Femur (tissue), 1 donor: ENCODE measurements at places on chromosomes 3 and 15.

- no peak for DNase-seq
Measured at GRCh38 chr3:178684881-178685590, 148.8 kb downstream of the KCNMB2 start.

- DNase-seq = no peak
Measured at GRCh38 chr3:30737743-30738499, 131.5 kb downstream of the TGFBR2 start.

- no peak for DNase-seq
Measured at GRCh38 chr15:74826921-74827320, 494 bp downstream of the CPLX3 start.

- no peak for DNase-seq
Measured at GRCh38 chr3:13074006-13074375, 762 bp upstream of the IQSEC1 start.

GRCh38 chr3:177341736-177342419, 144.6 kb upstream of the TBL1XR1 start:
- DNase-seq = no peak

- DNase-seq = no peak
Measured at GRCh38 chr3:134340362-134340981, 33.8 kb downstream of the AMOTL2 start.

DNA sequence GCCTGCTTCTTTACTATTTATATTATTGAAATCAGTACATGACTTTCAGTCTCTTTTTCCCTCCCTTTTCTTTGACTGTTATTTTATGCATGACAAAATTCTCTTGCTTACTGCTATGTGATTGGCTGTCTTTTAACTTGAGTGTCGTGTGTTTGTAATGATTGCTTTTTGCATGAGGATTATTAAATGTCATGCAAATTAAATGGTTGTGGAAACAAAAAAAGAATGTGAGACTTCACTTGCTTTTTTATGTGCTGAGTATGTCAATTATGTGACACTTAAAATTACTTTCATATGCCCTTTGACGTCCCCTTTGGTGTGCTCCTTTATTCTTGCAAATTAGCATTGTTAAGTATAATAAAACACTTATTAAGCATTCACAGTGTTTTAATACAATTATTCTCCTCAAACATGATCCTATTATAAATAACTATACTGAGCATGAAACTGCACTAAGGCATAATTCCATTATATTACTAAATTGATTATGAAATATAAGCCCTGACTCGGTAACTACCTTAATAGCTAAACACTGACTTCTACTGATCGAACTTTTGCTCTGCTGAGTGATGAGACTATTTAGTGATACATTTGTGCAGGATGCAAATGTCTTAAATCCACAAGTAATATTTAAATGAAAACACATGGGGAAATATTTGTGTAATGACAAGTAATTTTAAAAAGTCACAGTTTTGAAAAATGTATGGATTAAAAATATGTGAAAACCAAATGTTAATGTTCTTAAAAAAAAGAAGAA, 401.7 kb downstream of the NLGN1 start:
- DNase-seq = no peak

DNA sequence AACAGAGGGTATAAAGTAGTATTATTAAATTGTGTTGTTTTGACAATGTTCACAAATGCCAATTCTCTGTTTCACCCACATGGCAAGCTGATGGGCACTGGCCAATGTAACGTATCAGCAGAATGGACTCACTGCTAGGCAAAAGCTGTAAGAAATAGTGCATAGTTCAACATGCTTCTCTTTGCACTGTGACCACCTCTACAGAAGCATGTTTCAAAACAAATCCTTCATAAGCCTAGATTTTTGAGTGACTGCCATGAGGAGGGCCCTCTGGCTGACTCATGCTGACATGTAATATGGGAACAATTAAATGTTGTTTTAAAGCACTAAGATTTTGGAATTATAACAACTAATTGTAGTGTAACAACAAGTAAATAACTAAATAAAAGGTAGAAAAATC, 3.2 kb downstream of the GBE1 start:
- no peak for DNase-seq

GRCh38 chr3:140854961-140855360, 86.7 kb upstream of the SLC25A36 start:
- no peak for DNase-seq

- no peak for DNase-seq
Measured at GRCh38 chr15:83472151-83472550, 25.0 kb downstream of the SH3GL3 start.

GRCh38 chr3:193196746-193197145, 44.3 kb upstream of the PLAAT1 start:
- no peak for DNase-seq

DNA sequence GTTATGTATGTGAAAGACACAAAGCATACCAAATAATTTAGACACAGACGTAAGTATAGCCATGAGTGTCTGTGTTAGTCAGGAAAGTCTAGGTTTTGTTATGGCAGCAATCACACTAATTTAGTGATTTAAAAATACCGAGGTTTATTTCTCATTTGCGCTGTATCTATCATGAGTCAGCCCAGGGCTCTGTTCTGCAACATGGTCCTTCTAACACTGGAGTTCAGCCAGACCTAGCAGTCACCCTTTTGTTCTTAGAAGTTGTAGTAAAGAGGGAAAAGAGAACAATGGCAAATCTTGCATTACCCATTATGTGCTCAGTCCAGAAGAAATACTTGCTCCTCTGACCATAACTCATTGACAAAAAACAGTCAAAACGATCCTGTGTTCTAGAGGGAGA, 311.5 kb downstream of the NLGN1 start:
- DNase-seq = no peak

- DNase-seq = peak; percentile 30
Measured at GRCh38 chr15:52082197-52083036, 30.2 kb downstream of the BCL2L10 start.

- DNase-seq = peak; percentile 64
Measured at GRCh38 chr15:48617619-48618018, 27.9 kb downstream of the FBN1 start.

DNA sequence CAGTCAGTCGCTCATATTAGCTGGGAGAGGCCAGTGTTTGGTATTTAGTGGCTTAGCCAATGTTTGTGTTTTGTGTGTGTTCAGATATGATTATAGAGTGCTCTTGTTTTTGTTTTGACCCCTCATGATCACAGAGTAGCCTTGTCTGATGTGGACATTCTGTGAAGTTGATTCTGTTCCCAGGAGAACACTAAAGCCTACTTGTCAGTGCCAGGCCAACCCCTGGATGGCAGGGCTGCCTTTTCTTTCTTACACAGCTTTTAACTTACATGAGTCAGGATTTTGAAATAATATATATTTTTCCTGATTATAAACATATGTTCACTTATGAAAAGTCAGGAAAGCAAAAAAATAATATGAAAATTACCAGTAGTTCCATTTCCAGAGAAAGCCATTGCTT, 11.9 kb downstream of the CFAP161 start:
- DNase-seq = no peak

DNA sequence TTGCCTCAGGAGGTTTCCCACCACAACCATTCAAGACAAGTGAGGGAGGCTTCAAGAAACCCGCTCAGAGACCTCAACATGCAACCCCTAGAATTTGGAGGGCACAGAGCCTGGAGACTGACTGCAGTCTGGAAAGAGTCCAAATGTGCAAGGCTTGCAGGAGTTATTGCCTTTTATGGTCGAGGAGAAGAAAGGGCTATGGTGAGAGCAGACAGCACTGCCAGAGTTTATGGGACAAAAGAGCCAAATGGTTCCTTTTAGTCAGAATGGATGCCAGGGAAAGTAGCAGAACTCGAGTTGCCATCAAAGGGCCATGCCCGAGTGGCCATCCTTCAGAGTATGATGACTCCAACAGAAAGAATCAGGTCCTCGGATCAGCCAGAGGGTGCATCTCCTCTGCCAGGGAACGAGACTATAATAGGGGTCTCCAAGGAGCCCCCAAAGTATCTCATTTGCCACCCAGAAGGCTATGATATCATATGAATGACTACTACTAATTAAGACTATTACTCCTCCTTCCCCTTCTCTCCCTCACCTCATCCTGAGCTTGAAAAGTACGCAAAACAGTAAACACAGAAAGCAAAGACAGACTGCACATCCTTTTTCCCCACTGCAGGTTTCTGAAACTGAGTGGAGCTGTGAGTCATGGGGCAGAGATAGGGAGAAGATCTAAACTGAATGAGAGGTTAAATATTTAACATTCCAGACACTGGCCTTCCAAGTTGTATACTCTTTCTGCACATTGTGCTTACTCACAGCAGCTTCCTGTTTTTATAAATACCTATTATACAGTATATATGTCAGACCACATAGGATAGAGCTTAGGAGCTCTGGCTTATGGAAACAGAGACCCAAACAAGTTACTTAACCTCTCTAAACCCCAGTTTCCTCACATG, 33.9 kb upstream of the TMCO5A start:
- DNase-seq = no peak

- DNase-seq = no peak
Measured at GRCh38 chr15:96358001-96358801, 27.7 kb downstream of the NR2F2 start.
